ENCODE measurements at places on chromosomes 12 and 14.
A peak's percentile ranks its signal among the peaks of the same experiment; 100 is the strongest.

GRCh38 chr12:18054925-18055619 lies 34.9 kb downstream of the RERGL start:
- DNase-seq: no peak

- no peak for DNase-seq
Measured at GRCh38 chr14:99792210-99792535, 1.0 kb upstream of the EML1 start.

DNA sequence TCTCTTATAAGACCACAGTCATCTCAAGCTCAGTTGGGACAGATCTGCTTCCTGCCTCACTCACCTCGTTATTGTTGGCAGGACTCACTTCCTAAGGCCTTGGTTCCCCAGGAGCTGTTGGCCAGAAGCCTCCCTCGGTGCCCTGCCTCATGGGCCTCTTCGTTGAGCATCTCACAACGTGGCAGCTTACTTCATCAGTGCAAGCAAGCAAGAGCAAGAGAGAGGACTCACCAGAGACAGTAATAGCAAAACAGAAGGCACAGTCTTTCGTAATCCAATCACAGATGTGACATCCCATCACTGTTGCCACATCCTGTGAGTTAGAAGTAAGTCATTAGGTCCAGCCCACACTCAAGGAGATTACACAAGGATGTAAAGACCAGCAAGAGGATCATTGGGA lies 5.1 kb upstream of the NUMB start:
- peak; percentile 86 for DNase-seq

GRCh38 chr14:71799841-71800240 lies 132.4 kb upstream of the RGS6 start:
- DNase-seq: no peak

- DNase-seq: no peak
Measured at GRCh38 chr12:93200291-93200917, 177.3 kb upstream of the NUDT4 start.

Measured in hematopoietic multipotent progenitor cell treated with erythropoietin and hydrocortisone succinate and interleukin-3 and kit ligand, for 6 days (in vitro differentiated cells).